ENCODE measurements at places on chromosomes 13 and 19. TPM values are rescaled to one million over a fixed set of nuclear protein-coding genes. Genes with fewer than 3 reads are reported as not detected.

Gene ZNF790
- 4.9 TPM for total RNA-seq

Gene ZNF829
- total RNA-seq, result 1.3 TPM

Gene UBE2L5
- not detected for total RNA-seq

Gene ZNF254
- 13.3 TPM for total RNA-seq

Data from epithelial cell of umbilical artery (primary cell).